HS-5 (cell line): ENCODE measurements at places on chromosomes 13 and 19.

DNA sequence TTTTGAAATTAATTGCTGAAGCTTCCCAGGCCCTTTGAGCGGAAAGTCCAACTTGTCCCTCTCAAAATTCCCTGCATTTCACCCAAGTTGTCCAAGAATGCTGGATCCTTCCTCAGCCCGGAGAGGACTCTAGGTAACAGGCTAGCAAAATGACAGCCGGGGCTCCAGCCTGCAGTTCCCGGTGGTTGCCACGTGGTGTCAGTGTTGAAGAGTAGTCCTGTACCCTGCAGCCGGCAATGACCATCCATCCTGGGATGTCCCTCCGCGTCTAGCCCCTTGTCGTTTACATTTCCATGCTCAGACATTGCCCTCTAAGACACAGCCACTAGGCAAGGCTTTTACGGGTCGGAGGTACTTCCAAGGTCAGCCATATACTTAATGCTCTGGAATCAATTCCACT is 31.4 kb upstream of the MTIF3 start:
- DNase-seq, result no peak

DNA sequence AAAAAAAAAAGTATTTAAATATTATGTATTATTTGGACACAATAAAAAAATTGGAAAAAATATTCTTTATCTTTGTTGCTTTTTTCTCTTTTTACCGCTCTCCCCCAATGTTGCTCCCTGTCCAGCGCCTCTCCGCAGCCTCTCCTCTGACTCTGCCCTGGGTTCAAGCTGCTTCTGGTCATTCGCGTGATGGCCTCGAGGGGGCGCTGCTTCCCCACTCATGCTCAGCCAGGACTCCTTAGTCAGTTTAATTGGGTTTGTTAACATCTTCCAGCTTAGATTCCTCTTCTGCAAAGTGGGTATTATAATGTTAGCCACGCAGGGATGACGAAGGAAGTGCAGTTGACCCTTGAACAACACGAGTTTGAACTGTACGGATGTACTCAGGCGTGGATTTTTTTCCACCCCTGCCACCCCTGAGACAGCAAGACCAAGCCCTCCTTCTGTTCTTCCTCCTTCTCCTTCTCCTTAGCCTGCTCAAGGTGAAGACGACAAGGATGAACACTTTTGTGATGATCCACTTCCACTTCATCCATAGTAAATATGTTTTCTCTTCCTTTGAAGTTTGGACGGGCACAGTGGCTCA is 4.9 kb upstream of the NWD1 start:
- DNase-seq, result no peak

GRCh38 chr19:40365010-40365409 is 16.5 kb downstream of the PLD3 start:
- no peak for DNase-seq

GRCh38 chr19:38727868-38728660 is 16.2 kb downstream of the CAPN12 start:
- DNase-seq, result no peak

DNA sequence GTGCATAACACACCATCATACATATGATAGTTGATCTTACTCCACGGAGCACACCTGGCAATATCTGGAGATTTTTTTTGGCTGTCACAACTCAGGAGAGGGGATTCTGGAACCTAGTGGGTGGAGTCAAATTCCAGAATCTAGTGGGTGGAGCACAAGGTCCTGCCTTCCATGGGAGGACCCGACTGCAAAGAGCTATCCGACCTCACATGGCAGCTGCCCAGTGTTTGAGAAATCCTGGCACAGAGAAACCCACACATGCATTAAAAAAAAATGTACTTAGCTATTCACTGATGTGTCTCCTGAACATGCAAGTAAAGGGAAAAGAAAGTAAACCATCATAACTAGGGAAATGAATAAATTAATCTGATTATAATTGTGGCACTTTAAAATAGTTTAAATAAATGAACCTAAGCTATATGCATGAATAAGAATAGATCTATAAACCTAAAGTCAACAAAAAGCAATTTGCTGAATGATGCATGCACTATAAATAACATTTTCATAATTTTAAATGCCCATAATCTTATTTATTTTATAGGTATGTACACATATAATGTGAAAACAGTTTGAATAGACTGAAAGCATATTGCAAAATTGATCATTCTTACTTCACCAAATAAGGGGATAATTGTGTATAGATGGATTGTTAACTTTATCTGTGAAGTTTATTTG is 300.3 kb downstream of the MYO16 start:
- no peak for DNase-seq

DNA sequence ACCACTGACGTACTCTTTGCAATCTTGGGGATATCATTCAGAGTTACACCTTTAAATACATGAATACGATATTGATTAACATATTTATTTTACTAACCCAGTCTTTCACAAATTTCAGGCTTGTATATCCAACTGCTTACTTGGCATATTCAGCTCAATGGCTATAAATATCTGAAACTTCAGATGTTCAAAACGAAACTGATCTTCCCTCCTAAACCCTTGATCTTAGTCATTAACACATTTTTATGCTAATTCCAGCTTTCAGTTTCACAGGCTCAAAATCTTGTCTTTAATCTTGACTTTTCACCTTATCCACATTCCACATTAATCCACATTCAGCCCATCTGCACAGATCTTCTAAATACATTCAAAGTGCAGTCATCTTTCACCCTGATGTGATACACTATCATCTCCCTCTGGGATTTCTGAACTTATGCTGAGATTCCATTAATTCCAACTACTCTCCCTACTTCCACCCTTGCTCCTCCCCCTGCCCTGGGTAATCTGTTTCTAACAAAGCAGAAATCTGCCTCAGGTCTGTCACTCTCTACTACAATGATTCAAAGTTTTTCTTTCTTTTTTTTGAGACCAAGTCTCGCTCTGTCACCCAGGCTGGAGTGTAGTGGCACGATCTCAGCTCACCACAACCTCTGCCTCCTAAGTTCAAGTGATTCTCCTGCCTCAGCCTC is 387.2 kb downstream of the GPC5 start:
- DNase-seq, result no peak
